ENCODE measurements at places on chromosomes 6 and 20.

DNA sequence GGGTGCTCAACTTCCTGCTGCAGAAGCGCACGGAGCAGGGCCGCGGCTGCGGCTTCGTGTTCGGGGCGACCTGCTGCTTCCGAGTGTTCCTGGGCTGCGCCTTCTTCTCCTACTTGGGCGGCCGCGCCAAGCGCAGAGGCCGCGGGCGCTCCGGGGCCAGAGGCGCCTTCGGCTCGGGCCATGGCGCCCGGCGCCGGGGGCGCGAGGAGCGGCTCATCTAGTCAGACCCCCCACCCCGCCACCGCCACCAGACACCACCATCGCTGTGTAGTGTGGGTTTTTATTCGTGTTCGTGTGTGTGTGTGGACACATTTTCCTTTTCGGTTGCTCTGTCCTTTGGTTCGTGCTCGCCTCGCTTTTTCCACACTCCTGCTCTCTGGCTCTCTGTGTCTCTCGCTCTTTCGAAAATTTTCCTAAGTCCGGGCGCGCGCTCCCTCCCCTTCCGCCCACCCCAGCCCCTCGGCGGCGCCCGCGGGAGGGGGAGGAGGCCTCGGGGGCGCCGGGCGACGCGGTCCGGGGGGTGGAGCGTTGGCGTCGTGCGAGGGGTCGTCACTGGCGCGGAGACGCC is 38.1 kb downstream of the GNAS start:
- peak; percentile 56 for DNase-seq

GRCh38 chr20:50759678-50760077 is 28.3 kb downstream of the PARD6B start:
- no peak for DNase-seq

DNA sequence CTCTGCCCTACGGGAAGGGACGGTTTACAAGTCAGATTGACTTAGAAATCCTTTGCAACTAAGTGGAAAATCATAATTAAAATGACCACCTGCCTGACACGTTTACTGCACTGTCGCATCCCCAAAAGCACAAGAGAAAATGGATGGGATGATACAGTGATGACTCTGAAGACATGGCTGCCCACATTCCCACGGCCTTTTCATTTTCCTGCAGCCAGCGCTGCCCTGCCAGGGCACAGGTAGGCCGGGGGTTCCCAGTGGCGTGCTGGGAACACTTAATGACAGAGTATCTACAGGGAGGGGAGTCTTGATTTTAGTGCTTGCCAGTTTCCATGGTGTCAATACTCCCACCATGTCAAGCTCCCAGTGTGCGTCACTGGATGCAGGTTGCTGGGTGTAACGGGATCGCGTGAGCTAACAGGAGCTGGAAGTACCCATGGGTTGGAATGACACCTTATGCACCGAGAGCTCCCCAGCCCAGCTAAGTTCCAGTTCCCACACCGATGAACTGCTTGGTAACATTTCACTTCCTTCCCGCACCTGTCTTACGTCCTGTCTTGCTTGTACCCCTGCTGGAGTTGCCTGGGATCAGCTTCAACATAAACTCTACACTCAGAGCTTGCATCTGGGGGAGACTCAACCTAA is 129.0 kb downstream of the ANKRD60 start:
- DNase-seq = no peak

- no peak for DNase-seq
Observed at GRCh38 chr6:109019911-109020310, 74.7 kb downstream of the SESN1 start.

DNA sequence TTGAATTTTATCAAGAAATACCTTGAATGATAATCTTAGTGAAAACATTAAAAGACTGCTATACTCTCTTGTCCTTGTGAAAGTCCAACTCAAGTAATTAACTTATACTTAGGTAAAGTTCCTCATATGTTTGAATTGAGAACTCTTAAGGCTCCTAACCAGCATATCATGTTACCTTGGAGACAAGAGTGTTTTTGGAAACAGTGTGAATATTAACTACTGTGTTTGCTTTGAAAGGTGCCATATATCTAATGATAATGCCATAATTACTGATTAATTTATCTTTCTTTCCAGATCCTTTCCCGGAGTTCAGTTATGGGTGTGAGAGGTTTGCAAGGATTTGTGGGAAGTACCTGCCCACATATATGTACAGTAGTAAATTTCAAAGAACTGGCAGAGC is 10.5 kb downstream of the FAM120B start:
- DNase-seq = no peak

GRCh38 chr6:105759946-105760345 is 326.2 kb upstream of the PRDM1 start:
- no peak for DNase-seq

- no peak for DNase-seq
Observed at GRCh38 chr20:14117768-14118167, 122.5 kb downstream of the MACROD2 start.

- no peak for DNase-seq
Observed at GRCh38 chr20:40797425-40797824, 108.4 kb upstream of the MAFB start.

DNA sequence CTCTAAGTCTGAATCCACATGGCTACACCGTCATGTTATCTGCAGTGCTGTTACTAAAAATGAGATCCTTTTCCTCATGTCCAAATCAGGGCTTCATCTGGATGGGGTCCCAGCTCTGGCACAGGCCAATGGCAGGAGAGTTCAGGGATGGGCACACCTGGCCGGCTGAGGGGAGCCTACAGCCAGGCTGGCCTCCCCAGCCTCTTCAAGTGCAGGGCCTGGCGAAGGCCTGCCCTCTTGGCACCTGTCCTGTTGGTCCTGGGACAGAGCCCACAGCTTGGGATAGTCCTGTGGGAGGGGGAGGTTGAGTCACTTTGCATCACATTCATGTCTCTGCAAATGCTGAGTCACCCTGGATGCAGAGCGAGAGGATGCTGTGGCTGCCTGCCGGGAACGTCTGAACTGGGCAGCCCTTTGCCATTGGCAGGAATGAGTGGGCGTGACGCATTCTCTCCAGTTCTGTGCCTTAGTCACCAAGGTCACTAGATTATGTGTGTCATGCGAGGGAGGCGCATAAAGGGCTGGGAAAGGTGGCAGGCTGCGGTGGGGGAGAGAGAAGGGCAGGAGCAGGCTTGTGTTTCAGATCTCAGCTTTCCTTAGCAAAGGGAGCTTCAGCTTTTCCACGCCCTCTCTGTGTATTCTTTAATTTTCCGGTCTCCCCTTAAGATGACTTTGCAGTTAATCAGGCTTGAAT is 223.2 kb upstream of the ECI2 start:
- no peak for DNase-seq

- DNase-seq = no peak
Observed at GRCh38 chr6:165568326-165568725, 94.7 kb downstream of the PDE10A start.

DNA sequence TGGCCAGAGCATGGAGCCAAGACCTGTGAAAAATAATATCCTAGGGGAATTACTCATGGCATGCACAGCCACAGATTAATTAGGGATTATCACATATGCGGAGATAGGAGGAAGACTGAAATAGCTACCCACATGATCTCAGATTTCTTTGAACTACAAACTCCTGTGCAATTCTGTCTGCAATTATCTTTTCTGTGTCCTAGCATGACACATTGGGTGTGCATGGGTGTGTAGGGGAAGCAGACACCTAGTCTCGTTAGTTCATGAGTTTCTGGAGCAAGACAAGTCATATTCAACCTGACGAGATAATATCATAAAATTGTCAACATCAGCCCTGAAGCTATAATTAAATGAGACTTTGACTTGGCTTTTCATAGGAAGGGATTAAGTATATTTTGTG is 3.6 kb upstream of the SLC17A4 start:
- DNase-seq = no peak

- DNase-seq = no peak
Observed at GRCh38 chr6:104566411-104566810, 293.3 kb downstream of the HACE1 start.

GRCh38 chr6:26006086-26006939 is 43.7 kb downstream of the TRIM38 start:
- no peak for DNase-seq

GRCh38 chr6:157713451-157714152 is 109.4 kb upstream of the SNX9 start:
- DNase-seq = no peak

DNA sequence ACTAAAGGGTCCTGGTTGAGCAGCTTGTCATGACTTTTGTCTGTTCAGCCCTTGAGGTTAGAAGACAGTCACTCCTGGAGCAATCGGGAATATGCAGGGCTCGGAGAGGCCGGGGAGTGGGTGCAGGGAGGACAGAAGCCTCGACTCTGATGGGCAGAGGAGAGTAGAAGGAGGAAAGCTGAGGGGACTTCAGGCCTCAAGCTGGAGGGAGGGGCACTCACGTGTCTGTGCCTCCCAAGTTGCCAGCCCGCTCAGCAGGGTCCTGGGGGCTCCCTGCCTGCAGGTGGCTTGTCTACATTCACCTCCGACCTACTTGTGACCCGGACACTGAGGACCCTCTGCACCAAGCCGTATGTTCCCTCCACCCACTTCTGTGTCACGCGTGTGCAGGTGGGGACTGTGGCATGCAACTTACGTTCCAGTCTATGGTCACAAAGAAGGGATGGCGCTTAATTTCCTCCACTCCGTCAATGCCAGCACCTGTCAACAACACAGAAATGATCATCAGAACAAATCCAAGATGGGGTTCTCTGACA is 86.8 kb upstream of the MPC1 start:
- no peak for DNase-seq

DNA sequence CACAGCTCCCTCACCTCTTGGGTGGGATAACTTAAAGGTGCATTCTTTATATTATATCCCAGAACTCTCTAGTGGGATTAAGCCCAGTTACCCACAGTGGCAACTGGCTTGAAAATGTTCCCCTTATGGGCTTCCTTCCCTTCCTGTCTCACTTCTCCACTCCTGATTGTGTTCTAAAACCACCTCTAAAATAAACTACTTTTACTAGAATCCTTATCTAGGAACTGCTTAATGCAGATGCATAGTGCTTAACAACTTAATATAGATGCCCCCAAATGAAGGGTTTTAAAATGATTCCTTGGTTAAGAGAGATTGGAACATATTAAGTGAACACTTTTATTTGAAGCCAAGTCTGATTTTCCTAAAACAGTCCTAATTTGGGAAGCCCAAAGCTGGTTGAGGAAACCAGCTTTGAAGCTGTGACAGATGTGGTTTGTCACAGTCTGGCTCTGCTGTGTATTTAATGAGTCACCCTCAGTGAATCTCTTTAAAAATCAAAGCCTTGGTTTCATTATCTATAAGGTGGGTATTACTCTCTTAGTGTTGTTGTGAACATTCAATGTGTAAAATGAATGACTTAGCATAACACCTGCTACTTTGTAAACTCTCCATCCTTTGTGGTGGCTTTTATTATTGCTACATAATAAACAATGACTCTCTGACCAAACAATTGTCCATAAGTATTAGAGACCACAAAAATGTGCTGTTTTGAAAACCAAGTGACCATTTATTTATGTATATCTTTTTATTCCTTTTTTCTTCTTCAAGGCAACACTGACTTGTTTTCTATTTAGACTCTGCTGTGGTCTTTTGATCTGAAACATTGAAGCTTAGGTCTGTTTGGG is 24.4 kb downstream of the PLCB1 start:
- no peak for DNase-seq

DNA sequence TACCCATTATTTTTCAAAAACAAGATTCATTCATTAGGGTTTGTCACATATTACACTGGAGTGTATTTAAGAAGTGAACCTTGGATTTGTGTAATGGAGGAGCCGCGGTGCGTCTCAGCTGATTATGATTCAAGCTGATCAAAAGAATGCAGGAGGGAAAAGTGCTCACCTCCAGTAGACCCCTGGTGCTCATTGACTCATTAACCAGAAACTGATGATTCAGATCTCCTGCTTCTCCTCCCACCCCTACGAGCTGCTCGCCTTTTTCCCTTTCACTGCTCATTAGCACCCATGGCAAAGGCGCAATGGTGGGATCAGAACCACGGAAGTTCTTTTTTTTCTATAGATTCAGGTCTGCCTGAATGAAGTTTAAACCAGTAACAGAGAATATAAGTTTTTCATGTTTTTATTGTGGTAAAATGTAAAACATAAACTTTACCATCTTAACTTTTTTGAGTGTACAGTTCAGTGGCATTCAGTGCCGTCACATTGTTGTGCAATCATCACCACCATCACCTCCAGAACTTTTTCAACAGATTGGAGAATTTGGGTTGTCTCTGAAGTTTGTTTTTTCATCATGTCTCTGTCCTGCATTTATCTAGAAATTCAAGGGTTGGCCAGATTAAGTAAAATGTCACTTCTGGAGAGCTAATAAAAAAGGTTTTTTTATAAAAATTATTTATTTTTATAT is 101.6 kb downstream of the LINC00237 start:
- DNase-seq = no peak

DNA sequence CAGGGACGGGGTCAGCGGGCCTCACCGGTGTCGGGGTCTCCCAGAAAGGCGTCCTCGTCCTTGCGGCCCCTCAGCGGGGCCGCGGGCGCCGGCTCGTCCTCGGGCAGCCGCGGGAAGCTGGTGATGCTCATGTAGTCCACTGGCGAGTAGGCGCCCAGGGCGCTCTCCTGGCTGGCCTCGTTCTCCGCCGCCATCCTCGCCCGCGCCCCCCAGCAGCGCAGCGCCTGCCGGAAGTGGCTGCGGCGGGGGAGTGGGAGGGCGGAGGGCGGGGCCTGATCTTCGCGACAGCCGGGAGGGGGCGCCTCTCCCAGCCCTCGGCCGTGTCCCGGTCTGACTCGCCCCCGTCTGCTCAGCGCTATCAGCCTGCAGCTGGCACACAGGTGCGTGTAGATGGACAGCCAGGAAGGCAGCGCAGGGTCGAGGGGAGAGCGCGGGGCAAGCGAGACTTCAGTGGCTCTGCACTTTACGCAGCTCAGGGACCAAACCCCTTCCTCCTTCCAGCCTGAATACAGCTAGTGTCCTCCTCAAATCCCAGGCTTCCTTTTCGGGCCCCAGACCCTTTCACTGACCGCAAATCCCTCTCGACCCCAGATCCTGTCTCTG is at the start of gene GGT7:
Gene GGT7, minus strand, starts transcription at position 235 of the 603 bp plus-strand sequence. Its CDS starts 41 bp downstream, at position 194.
- DNase-seq = peak; percentile 51

- no peak for DNase-seq
Observed at GRCh38 chr20:36959242-36959641, 7.7 kb upstream of the SAMHD1 start.

DNA sequence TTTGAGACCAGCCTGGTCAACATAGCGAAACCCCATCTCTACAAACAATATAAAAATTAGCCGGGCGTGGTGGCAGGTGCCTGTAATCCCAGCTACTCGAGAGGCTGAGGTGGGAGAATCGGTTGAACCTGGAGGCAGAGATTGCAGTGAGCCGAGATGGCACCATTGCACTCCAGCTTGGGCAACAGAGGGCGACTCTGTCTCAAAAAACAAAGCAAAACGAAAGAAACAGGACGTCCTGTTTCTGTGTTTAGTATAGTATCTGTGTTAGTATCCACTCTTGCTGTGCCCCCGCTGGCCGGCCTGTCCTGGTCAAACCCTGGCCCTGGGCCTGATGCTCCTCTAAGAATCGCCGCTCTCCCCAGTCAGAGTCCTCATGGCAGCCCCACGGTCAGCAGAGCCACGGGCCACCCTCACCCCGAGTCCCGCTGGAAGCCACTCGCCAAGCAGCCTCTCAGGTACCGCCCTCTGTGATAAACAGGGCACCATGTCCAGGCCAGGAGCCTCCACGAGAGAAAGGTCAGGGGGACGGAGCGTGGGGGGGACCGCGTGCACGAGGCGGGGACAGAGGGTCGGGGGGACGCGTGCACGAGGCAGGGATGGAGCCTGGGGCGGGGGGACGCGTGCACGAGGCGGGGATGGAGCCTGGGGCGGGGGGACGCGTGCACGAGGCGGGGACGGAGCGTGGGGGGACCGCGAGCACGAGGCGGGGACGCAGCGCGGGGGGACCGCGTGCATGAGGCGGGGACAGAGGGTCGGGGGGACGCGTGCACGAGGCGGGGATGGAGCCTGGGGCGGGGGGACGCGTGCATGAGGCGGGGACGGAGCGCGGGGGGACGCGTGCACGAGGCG is 384.5 kb downstream of the SMOC2 start:
- DNase-seq = no peak
